Cerebellum (tissue), 4 donors: ENCODE measurements at places on chromosomes 2 and 18. TPM values are rescaled to one million over a fixed set of nuclear protein-coding genes. Genes with fewer than 3 reads are reported as not detected.

- no peak for DNase-seq
Measured at GRCh38 chr18:62664414-62664813, 50.9 kb upstream of the PHLPP1 start.

- peak; percentile 41 for DNase-seq
Measured at GRCh38 chr2:196925768-196926561, 542 bp downstream of the PGAP1 start.

DNA sequence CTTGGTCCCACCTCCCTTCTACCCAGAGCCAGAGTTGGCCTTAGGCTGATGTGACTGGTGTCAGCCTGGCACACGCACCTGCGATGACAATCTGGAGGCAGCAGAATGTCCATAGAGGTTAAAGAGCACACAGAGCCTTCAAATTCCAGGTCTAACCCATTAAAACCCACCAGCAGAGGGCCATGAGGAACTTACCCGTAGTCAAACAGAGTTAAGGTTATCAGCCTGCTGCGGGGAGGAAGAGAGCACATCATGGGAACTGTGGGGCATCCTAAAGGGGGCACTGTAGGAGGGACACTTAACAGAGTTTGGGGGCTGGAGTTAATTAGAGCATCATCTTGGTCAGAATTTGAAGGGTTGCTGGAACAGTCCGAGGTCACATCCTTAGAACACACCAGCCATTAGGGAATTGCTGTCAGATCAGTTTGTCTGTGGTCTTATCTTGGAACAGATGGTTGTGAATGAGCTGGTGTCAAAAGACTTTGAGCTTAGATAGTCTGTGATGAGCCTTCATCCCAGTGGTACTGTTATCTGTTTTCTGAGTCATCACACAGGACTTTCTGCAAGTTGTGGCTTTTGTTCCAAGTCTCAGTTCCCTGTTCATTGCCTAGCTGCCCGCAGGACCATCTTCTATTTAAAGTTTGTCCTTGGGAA lies 248.6 kb downstream of the LOXHD1 start:
- no peak for DNase-seq

GRCh38 chr18:59085126-59085794 lies 54.4 kb upstream of the SEC11C start:
- no peak for DNase-seq

DNA sequence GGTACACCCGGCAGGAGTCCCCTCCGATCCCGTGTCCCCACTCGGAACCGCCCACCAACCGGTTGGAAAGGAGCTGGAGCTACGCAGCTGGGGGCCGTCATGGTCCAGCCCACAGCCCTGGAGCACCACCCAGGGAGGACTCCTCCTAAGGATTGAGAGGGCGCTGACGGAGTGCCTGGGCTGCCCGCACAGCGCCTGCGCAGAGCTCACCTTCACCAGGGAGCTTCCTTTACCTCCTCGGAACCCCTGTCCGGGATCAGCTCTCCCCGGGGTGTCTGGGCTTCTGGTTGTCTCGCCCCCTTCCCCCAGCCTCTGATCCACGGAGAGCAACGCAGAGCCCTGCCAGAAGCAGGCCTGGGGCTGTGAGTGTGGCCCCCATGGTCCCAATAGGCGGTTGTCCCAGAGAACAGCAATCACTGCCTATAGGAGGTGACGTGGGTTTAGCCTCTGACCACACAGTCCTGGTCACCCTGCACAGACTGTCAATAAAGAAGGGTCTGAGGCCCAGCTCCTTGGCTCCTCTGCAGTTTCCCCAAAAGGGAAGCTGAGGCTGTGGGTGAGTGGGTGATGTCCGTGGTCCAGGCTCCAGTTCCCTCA lies 14.6 kb downstream of the ALPG start:
- DNase-seq = no peak

DNA sequence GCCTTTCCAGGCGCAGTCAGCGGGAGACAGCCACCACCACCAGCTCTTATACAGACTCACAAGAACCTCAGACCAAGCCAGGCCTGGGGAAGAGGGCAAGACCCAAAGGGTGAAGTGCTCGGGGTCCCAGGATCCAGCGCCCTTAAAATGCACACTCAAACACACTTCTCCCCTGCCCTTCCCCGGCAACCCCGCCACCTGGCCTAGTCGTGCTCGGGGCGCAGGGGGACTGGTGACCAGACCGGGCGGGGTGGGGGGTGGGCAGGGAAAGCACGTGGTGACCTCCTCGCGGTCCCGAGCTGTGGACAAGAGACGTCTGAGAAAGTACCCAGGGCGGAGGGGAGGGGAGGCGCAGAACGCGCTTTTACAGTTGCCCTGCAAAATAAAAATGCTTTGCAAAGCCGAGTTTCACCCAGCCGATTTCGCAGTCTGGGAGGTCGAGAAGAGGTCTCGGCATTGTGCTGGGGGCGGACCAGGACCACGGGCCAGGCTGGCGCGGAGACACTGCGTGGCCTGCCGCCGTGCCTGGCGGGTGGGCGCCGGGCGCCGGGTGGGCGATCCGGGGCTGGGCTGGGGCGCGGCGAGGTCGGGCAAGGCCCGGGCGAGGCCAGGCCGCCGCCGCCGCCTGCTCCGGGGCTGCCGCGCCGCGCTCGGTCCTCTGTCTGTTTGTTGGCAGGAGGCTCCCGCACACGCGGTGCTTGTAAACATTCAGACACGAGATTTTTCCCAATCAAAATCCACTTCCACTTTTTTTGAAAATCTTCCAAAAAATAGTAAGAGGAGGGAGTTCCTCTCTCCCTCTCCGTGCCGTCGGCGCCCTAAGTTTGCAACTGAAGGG lies 2.0 kb downstream of the BCL11A start:
- no peak for DNase-seq

DNA sequence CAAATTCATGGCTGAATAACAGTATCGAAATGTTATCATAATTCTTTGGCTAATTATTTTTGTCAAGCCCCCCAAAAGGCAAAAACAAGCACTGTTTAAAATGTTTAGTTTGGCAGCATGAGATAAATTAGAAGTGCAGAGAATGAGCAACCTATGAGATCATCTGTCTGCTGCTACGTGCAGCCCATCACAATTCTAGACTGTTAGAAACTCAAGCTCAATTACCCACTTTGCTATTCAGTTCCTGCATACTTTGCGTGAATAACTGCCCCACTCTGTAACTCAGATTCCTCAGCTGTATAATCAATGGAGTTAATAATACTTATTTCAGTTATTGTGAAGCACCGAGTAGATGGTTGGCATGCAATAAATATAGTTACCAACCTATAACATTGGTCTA lies 1181.9 kb downstream of the DPP10 start:
- DNase-seq = no peak

GRCh38 chr2:207477896-207478295 lies 51.9 kb upstream of the CREB1 start:
- no peak for DNase-seq

DNA sequence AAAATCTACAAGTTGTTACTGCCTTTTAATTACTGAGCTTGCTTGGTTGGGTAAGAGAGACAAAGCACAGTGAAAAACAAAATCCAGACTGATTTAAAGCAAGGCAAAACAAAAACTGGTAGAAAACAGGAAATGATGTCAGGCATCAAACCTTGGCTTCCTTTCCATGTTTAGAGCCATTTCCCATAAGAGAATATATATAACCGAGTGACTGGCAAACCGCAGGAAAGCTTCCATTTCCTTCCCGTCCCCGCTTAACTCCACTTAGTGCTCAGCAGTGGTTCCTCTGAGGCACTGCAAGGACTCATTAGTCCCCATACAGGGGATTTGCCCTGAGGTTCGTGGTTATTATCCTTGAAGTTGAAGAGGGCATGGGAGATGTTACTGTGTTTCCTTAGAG lies 446.3 kb downstream of the LPIN1 start:
- no peak for DNase-seq

- DNase-seq = no peak
Measured at GRCh38 chr2:124798551-124798950, 773.5 kb downstream of the CNTNAP5 start.

GRCh38 chr2:216192181-216192580 lies 83.0 kb downstream of the XRCC5 start:
- no peak for DNase-seq

DNA sequence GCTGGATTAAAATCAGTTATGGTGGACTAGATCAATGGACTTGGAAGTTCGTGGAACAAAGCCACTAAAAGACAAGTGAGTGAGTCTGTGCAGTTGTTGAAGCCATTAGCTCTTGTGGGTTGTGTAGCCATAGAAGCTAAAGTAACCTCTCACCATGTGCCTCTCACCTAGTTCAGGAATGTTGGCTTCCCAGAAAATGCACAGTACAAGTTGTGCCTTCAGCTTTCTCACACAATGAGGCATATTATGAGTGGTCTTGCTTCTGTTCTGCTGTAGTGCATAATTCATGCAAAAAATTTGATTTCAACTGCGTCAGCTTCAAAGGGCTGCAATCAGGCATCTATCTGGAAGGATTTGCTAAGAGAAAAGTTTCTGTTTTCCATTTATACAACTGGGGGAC lies 26.2 kb downstream of the CERS6 start:
- DNase-seq = no peak

GRCh38 chr2:98868548-98869271 lies 67.3 kb downstream of the CRACDL start:
- DNase-seq = no peak

DNA sequence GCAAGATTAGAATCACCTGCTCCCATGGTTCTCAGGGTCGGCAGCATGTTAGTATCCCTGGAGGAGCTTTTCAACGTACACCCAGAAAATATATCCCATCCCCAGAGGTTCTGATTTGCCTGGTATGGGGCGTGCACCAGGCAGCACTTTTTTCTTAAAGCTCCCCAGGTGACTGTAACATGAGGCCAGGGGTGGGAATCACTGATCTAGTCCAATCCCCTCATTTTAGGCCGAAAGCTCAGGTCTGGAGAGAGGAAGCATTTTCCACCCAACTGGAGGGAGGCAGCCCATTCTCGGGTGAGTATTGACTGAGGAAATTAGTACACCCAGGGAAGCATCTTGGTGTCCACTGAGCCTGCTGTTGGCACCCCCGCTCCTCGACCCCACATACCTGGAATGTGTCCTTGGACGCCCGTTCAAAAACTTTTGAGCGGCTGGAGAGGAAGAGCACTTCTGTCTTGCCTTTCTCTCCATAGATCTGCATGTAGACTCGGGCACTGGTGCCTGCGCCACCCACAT lies 94.3 kb downstream of the LOXHD1 start:
- DNase-seq = no peak

GRCh38 chr2:228839421-228839876 lies 431.6 kb downstream of the PID1 start:
- DNase-seq = no peak

GRCh38 chr2:234548695-234549420 lies 52.0 kb upstream of the ARL4C start:
- DNase-seq = no peak

GRCh38 chr2:195575879-195576401 lies 81.1 kb upstream of the SLC39A10 start:
- peak; percentile 9 for DNase-seq

DNA sequence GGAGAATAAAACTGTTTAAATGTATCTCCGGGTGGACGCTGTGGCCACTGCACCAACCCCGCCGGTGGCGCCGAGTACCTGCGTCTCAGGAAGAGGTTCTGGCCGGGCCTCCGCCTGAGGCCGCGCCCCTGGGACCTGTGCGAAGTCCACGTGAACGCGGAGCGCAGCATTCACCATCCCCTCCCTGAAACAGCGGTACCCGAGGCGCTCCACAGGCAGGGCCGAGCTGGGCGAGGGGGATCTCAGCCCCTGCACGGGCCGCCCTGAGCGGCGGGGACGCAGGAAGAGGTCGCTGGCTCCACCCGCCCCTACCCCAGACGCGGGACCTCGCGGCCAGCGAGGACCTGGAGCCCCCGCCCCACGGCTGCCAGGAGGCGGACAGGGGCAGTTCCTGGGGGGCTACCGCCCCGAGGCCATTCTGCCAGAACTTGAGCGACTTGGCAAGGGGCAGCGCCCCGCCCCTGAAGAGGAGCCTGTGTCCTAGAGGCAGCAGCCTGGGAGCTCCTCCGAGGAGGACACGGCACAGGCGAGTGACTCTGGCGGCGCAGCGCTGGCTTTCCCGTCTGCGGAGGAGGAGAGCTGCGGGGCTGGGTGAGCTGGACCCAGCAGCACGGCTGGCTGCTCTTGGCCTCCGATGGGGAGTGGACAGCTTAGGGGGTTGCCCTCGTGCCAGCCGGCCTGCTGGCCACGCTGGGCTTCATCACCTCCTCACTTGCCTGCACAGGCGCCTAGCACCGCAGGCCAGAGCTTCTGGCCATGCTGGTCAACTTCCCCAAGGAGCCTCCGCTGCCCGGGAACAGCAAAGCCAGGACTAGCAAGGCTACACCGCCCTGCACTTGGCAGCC lies 9.7 kb upstream of the TEKT4 start:
- DNase-seq = no peak

DNA sequence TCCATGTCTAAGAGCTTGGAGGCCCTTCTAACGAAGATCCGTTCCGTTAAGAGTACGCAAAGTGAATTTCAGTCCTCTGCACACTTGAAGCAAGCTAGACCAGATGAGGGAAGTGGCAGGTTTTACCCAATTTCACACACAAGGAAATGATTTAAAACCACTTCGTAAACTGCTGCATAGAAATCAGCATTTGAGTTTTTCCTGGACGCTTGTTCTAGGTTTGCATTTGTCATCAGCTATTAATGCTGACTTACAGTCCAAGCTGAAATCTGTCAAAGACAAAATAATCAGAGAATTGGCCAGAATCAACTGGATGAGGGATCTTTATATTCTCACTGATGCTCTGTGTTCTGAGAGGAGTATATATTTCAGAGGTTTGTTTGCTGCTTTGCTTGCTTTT lies 117.6 kb upstream of the RASGRP3 start:
- no peak for DNase-seq

- no peak for DNase-seq
Measured at GRCh38 chr18:34802959-34803358, 92.9 kb downstream of the DTNA start.

- no peak for DNase-seq
Measured at GRCh38 chr2:119257198-119257597, 33.6 kb downstream of the STEAP3 start.

MAP3K19 gene
- total RNA-seq = 3.1 TPM

CHRND gene
- 0.18 TPM for total RNA-seq

ACOXL gene
- 0.18 TPM for total RNA-seq

L3MBTL4 gene
- 2.9 TPM for total RNA-seq

DPP10 gene
- total RNA-seq = 78.0 TPM

SIGLEC15 gene
- total RNA-seq = 0.18 TPM

UGT1A4 gene
- not detected for total RNA-seq

SUPT7L gene
- 37.1 TPM for total RNA-seq

RMDN2 gene
- 14.3 TPM for total RNA-seq

PXDN gene
- total RNA-seq = 39.7 TPM

LOXL3 gene
- 7.0 TPM for total RNA-seq

PCARE gene
- 1.5 TPM for total RNA-seq

ZNF638 gene
- 386 TPM for total RNA-seq
